CD4-positive, alpha-beta T cell treated with Interleukin-2 at 100 ng/mL for 4 hours (primary cell): ENCODE measurements at places on chromosomes 6 and 20.

GRCh38 chr6:150169609-150170008 is 26.8 kb downstream of the PPP1R14C start:
- DNase-seq = no peak

DNA sequence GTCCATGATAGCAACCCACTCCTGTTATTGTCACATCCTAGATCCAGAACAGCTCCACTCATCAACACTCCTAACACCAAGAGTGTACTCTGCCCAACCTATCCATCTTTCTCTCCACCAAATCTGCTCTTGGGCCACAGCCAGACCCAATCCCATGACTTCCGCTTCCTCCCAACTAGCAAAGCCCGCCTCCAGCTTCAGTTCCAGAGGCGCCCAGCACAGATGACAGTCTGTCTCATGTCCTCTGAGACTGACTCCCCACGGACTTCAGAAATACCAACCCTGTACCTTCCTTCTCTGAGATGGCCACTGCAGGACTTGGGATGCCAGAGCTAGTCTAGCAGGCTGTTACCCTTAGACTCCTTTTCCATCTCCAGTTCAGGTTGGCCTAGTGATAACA is 48.6 kb downstream of the DTNBP1 start:
- no peak for DNase-seq

GRCh38 chr6:7033202-7033601 is 74.6 kb upstream of the RREB1 start:
- no peak for DNase-seq

GRCh38 chr20:61451953-61452352 is 199.9 kb downstream of the CDH4 start:
- DNase-seq = no peak

DNA sequence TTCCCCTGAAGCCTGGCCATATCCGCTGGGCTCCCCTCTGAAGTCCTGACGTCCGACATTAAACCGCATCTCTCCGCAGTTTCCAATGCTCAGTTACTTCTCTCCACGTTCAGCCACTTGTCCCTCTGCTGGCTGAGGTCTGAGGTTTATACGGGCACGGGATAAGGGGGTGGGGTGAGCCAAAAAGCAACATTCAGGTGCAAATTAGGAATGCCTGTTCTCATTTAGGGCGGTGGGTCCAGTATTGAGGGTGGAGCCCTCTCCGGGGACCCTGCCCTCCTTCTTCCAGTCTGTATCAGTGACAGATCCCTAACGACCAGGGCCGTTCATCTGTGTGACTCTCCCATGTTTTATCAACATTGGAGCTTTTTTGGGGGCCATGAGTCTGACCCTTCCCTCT is 1454.4 kb downstream of the HACE1 start:
- no peak for DNase-seq

- DNase-seq = no peak
These were observed 37.5 kb upstream of the NOX3 start for GRCh38 chr6:155493026-155493693.

DNA sequence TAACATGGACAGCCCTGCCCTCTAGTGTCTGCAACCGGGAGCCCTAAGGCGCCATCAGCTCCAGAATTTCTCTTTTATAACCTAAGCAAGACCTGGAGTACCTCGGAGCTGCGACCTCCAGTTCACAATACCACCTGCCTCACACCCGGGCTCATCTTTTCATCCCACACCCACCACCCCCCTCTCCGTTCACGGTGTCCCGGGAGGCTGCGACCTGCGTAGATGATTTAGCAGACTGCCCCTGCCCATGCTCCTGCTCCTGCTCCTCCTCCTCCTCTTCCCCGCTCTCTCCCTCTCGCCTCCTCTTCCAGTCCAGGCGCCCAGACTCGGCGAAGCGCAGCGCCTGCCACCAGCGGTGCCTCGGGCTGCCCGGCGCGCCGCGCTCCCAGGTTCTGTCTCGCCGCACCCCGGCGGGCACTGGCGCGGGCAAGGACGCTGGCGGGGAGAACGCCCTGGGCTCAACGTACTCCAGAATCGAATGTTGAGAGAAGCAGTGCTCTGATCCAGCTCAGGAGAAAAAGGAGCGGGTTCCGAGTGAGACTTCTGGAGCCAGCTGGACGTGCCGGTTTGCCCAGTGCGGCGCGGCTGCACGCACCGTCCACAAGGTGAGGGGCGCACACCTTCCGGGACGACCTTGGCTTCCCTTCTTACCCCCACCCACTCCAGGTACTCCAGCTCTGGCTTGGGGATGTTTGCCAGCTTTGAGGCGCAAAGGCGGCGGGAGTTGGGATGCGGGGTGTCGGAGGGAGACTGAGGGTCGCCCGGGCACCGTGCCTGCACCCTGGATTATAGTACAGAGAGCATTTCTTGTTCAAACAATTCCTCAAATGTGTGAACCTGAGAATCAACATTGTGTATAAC is at the start of gene HTR1E:
Gene HTR1E, plus strand, starts transcription at position 310 of the 861 bp plus-strand sequence. CDS start 77,807 bp downstream, outside the sequence.
- no peak for DNase-seq

DNA sequence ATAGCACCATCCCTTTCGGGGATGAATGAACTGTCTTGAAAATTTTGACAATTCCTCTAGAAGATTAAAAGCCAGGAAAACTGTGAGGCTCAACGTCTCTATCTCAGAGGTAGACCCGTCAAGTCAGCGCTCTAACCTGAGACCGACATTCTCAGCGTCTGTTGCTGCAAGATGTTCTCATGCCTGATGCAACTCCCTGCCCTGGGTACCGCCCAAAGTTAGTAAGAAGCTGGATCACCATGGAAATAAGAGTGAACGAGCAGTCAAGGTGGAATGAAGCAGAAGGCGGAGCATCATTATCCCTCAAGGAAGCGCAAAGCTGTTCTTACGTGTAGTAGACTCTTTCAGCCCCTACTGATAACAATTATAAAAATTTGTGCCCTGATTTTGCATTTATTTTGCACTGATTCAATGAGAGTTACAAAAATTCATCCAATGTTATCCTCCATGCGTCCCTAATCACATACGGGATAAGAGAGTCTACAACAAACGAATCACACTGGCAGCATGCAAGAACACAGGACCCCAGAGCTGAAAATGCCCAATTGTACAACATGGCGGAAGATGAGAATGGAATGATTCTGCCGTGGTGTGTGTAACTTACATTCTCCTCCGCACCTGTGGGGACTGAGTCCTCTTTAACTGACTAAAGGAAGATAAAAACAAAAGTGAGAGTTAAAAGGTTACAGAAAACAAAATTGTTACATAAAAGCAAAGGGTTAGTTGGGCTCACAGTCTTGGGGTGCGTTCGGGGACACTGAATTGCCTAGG is 95.4 kb downstream of the BCAS1 start:
- no peak for DNase-seq

GRCh38 chr6:20349225-20349624 is 52.5 kb upstream of the E2F3 start:
- DNase-seq = no peak

DNA sequence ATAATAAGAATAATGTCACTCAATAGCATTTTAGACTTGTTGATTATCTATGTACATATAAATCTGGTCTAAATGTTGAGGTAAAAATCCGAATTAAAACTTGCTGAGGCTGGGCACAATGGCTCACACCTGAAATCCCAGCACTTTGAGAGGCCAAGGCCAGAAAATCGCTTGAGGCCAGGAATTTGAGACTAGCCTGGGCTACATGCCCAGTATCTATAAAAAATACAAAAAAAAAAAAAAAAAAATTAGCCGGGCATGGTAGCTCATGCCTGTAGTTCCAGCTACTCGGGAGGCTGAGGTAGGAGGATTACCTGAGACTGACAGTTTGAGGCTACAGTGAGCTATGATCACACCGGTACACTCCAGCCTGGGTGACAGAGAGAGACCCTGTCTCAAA is 34.2 kb upstream of the SUPT3H start:
- no peak for DNase-seq

GRCh38 chr6:155473741-155474140 is 18.1 kb upstream of the NOX3 start:
- DNase-seq = no peak
